ENCODE measurements at places on chromosomes 5 and 9.

DNA sequence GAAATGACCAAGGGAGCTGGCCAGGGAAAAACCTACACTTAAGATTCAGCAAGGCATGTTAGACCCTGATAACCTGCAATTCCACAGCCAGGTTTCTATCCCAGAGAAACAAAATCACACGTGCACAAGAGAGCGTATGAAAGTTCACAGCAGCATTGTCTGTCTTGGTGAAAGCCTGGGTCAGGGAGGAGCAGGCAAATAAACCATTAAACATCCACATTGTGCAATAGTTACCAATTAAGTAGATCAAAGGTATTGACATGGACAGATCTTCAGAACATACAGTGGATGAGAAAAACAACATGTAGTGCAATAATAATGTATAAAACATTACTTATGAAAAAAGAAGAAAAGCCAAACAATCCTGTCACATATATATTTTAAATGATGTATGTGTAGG, 15.9 kb upstream of the GPX3 start:
- no peak for DNase-seq

- DNase-seq: no peak
Observed at GRCh38 chr9:123525424-123525823, 169.4 kb downstream of the CRB2 start.

DNA sequence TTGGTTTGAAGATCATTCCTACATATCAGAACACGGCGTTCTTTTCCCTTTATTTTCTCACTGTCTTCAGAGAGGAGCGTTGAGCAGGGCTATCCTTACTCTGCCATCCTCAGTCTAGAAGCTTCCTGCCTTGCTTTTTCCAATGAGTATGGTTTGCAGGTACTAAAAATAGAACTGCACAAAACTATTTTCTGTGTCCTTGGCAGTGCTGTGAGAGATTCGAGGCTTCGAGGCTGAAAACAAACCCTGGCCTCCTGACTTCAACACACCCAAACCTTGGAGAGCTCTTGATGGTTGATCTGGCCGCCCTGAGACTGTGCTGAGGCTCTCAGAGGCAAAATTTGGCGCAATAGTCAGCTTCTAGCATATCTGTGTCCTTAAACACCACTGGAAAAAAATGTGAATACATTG, 78.9 kb downstream of the GOLPH3 start:
- no peak for DNase-seq

DNA sequence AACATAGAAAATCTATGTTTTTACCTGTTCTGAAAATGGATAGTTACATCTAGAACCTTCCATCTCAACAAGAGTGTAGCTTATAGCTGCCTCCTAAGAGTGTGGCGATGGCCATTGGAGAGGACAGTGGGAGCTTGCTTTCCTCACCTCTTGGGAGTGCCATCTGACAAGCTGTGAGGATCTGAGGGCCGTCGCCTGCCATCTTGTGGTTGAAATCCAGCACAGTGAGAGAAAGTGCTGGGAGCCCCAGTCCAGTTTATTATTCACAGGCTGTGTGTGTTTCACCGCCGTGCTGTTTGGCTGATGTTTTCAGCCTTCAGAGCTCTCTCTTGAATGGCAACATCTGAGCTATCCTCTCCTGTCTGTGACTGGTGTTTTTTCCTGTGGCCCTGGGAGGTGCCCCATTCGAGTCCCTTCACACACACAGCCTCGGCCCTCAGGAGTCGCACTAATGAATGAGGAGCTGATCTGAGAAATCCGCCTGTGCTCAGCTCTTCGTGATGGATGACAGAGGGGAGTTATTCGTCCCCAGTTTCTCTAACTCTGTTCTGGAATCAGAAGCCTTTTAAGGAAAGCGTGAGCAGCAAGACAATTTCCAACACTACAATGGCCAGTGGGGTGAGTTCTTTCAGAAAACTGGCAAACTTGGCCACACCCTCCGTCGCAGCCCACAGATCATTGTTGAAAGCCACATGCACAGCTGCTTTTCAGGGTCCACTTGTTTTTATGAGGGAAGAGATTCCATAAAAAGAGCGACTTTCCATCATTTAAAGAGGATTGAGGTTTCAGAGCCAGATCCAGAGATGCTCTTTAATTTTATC, 170.3 kb downstream of the PDZD2 start:
- no peak for DNase-seq

DNA sequence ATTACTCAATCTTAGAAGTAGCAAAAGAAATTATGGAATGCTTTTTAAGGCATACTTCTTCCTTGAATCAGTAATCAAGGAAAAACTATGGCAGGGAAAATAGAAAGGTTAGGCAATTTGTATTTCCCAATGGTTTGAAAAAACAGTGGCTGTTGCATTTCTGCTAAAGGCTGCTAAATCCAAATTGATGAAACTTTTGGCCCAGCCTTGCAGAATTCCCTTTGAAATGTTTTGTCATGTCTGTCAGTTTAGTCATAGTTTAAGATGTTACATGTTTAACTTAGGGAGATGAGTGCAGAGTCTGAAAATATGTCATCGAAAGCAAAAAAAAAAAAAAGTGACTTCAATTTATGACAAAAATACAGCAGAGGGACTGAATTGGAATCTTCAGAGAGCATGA, 878.9 kb upstream of the WWC1 start:
- no peak for DNase-seq

All from CD14-positive monocyte (primary cell).